Posterior vena cava (tissue), 2 donors: ENCODE measurements at places on chromosomes 3 and 15. TPM values are rescaled to one million over a fixed set of nuclear protein-coding genes. Genes with fewer than 3 reads are reported as not detected.

Gene EPB42
- total RNA-seq = 0.65 TPM

Gene RARB
- total RNA-seq = 8.9 TPM

Gene ABHD17C
- 4.4 TPM for total RNA-seq

Gene TIMP4
- 19.2 TPM for total RNA-seq

Gene CACNA2D2
- 2.6 TPM for total RNA-seq

GRCh38 chr3:40255532-40255931 lies 54.0 kb upstream of the EIF1B start:
- DNase-seq = no peak

- DNase-seq = no peak
These were observed 41.6 kb upstream of the STRIT1 start for GRCh38 chr3:155334914-155335723.

GRCh38 chr15:46413799-46414198 lies 779.0 kb downstream of the SQOR start:
- DNase-seq = no peak

DNA sequence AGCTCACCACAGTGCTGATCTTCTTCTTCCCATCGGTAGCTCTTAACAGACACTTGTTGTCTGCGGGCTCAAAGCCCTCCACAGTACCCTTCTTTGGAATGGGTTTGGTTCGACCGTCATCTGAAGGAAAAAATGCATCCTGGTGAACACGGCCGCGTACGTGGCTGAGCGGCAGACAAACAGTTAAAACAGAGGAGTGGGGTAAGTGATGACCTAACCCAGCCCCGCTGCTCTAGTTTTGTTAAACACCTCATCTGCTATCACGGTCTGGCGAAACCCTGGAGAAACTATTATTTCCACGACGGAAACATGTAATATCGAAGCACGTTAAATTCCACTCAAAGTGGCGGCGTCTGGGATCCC lies 725 bp downstream of the SRP14 start:
- DNase-seq = no peak

DNA sequence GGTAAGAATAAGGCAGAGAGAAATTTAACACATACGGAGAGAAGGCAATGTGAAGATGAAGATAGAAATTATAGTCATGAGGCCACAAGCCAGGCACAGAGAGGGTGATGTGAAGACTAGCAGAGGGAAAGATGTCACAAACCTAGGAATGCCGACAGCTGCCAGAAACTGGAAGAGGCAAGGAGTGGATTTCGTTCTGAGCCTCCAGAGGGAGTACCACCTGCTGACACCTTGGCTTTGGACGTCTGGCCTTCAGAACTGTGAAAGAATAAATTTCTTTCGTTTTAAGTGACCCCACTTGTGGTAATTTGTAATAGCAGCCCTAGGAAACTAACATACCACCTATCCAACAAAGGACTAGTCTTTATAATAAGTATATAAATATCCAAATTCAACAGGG lies 5.0 kb upstream of the SGO1 start:
- no peak for DNase-seq

DNA sequence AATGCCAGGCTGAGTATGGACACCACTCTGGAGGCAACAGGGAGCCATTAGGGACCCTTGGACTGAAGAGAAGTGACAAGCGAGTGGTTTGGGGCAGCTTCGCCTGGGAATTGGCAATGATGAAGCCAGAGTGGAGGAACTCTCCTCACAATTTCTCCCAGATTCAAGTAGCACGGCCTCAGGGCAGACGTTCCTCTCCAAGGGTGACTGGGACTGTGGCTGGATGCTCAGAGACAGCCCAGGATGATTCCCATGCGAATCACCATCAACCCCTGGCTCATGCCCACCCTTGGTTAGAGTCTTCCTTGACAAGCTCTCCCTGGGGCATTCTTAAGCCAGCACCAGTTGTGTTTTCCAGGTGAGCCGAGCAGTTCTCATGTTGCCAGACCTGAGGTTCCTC lies 16.3 kb upstream of the DOCK3 start:
- DNase-seq = peak; percentile 36

- DNase-seq = no peak
These were observed 904.2 kb downstream of the ROBO1 start for GRCh38 chr3:78863306-78864203.

DNA sequence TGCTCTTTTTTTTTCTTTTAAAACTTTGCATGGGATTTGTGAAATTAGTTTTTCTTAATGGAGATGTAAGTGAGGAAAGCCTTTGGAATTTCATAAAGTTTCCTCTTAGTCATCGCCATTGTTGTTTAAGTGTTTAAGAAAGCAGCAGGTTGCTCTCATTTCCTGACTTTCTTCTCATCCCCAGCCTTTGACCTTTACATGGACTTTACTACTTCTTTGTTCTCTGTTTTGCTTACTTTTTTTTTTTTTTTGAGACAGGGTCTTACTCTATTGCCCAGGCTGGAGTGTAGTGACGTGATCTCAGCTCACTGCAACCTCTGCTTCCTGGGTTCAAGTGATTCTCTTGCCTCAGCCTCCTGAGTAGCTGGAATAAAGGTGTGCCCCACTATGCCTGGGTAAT lies 38.6 kb downstream of the FBXL2 start:
- DNase-seq = no peak

GRCh38 chr15:85745525-85746150 lies 49.1 kb downstream of the KLHL25 start:
- peak; percentile 77 for DNase-seq

- DNase-seq = no peak
These were observed 45.8 kb upstream of the GOLIM4 start for GRCh38 chr3:168141405-168141998.
